Effector memory CD8-positive, alpha-beta T cell (primary cell): ENCODE measurements at places on chromosomes 3 and 15.

GRCh38 chr3:65967451-65967850 lies 71.3 kb downstream of the MAGI1 start:
- no peaks in the 10 kb centered on the region for H3K36me3 ChIP-seq
- no peak for DNase-seq
- no peaks in the 10 kb centered on the region for H3K4me1 ChIP-seq
- H3K27ac ChIP-seq: no peak overlapping the region
- H3K27me3 ChIP-seq: no peaks in the 10 kb centered on the region
- no peak overlapping the region for H3K4me3 ChIP-seq

DNA sequence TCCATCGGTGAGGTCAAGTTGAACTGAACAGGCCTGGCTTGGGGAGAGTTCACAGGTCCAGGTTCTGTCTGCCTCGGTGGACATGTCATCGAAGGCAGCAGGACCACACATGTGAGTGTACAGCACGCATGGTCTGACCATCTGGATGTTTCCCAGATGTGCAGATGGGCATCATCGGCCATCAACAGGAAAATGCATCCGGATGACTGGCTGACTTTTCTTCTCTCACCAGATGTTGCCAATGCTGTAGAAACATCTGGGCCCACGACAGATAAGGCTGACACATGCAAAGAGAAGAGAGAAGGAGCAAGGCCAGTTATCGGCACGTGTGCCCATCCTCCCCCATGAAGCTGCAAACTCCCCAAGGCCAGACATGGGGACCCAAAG lies 45.1 kb downstream of the NOX5 start:
- no peak overlapping the region for H3K27ac ChIP-seq
- peaks cover 6% of the 10 kb centered on the region for H3K4me1 ChIP-seq
- no peak overlapping the region for H3K4me3 ChIP-seq

- no peaks in the 10 kb centered on the region for H3K36me3 ChIP-seq
- no peak overlapping the region for H3K27ac ChIP-seq
- H3K4me3 ChIP-seq: no peak overlapping the region
- H3K4me1 ChIP-seq: no peaks in the 10 kb centered on the region
- no peak for DNase-seq
These were observed 327.4 kb downstream of the EPHA3 start for GRCh38 chr3:89434621-89435380.

- H3K27me3 ChIP-seq: no peaks in the 10 kb centered on the region
- peaks cover 20% of the 10 kb centered on the region for H3K4me1 ChIP-seq
- no peak overlapping the region for H3K4me3 ChIP-seq
- no peak for DNase-seq
These were observed 86.9 kb upstream of the C15orf39 start for GRCh38 chr15:75114796-75115195.

- H3K4me1 ChIP-seq: no peaks in the 10 kb centered on the region
- DNase-seq: no peak
- peaks cover 32% of the 10 kb centered on the region for H3K27me3 ChIP-seq
- H3K4me3 ChIP-seq: no peak overlapping the region
These were observed 12.6 kb upstream of the IGF2BP2 start for GRCh38 chr3:185837414-185837813.

DNA sequence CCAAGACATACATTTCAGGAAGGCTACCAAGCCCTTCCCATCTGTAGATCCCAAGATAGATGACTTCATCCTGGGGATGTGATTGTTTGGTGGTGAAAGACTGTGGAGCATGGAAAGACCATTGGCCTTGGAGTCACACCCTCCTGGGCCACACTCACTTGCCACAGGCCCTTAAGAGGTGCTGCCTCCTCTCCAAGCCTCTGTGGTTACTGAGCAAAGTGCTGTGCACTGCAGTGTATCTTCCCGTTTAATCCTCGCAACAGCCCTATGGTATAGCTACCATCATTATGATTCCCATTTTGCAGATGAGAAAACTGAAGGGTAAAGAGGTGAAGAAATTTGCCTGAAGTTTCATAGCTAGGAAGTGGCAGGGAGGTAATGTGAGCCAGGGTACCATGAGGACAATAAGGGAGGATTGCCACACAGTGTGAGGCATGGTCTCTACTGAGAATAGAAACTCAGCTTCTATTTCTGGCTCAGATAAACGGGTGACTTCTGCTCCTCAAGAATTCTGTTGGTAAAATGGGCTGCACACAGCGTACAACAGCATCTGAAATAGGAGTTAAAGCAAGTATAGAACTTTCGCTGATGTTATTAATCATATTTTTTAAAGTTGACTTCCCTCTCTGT lies 23.9 kb upstream of the RHO start:
- no peaks in the 10 kb centered on the region for H3K4me1 ChIP-seq
- H3K27me3 ChIP-seq: no peaks in the 10 kb centered on the region
- DNase-seq: no peak
- no peak overlapping the region for H3K4me3 ChIP-seq

- H3K27ac ChIP-seq: peak overlapping the region; percentile 98
- DNase-seq: no peak
- peaks cover 52% of the 10 kb centered on the region for H3K4me1 ChIP-seq
These were observed 435 bp downstream of the RAB27A start for GRCh38 chr15:55289011-55289745.

- peak overlapping the region; percentile 36 for H3K27ac ChIP-seq
- H3K4me3 ChIP-seq: no peak overlapping the region
- peaks cover 6% of the 10 kb centered on the region for H3K4me1 ChIP-seq
- H3K36me3 ChIP-seq: peaks cover 77% of the 10 kb centered on the region
These were observed 36.6 kb downstream of the MKRN2 start for GRCh38 chr3:12593473-12593872.

DNA sequence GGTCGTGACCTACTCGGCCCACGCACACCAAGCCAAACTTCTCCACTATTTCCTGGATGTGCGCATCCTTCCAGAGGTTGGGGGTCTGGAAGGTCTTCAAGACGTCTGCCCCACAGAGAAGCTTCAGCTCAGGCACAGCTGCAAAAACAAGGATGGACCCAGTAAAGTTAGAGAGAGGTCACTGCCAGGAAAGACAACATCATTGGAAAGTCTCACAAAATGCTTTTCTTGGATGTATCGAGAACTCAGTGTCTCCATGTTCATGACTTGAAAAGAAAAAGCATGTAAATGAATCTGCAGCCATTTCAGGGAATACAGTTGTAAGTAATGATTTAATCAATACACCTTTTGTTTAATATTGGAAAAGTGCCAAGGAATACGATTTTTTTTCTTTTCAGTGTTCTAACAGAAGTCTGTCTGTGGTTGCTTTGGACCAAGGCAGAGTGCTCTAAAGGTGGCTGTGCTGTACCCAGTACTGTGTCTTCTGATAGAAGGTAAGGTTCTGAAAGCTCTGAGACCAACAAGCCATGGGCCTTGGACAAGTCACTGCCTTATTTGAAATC lies 21.8 kb upstream of the RBP1 start:
- DNase-seq: no peak
- no peaks in the 10 kb centered on the region for H3K36me3 ChIP-seq
- no peaks in the 10 kb centered on the region for H3K27me3 ChIP-seq
- no peak overlapping the region for H3K27ac ChIP-seq
- no peak overlapping the region for H3K4me3 ChIP-seq

DNA sequence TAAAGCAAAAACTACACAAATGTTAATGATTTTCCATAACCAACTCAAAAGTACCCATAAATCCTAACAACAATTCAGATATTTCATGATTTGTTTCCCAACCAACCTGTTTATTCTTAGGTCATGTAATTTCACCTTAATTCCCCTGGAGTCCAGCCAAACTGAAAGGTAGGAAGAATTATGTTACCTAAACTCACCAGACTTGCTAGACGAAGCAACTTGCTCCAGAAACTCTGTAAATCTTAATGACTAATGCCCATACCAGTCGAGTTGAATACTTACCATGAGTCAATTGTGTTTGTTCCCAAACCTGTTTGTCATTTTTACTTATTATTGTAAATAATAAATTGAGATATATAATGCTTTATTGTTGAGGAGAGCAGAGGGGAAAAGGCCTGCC lies 1030.0 kb downstream of the TBL1XR1 start:
- H3K36me3 ChIP-seq: no peaks in the 10 kb centered on the region
- H3K4me1 ChIP-seq: no peaks in the 10 kb centered on the region
- H3K27ac ChIP-seq: no peak overlapping the region
- no peak for DNase-seq

GRCh38 chr15:58524247-58524646 lies 92.5 kb downstream of the LIPC start:
- peaks cover 2% of the 10 kb centered on the region for H3K36me3 ChIP-seq
- H3K27ac ChIP-seq: no peak overlapping the region
- H3K27me3 ChIP-seq: no peaks in the 10 kb centered on the region
- peaks cover 19% of the 10 kb centered on the region for H3K4me1 ChIP-seq

DNA sequence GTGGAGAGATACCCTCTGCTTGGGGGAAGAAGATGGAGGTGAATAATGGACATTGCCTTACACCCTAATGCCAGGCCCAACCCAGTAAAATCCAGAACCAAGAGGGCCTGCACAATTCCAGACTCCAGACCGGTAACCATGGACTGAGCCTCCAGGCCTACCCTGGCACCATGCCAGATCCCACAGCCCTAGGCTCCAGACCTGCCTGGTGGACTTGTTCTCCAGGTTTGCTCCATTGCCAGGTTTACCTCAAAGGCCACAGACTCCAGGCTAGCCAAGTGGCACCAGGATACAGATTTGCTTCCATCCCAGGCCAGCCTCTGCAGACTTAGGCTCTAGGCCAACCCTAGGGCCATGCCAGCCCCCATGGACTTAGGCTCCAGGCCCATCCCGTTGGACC lies 14.0 kb downstream of the PLCH1 start:
- no peak overlapping the region for H3K4me3 ChIP-seq
- no peak for DNase-seq
- H3K27ac ChIP-seq: no peak overlapping the region
- no peaks in the 10 kb centered on the region for H3K4me1 ChIP-seq

- peak overlapping the region; percentile 52 for H3K4me3 ChIP-seq
- peak; percentile 55 for DNase-seq
These were observed 79.0 kb upstream of the DCLK3 start for GRCh38 chr3:36843065-36844051.

DNA sequence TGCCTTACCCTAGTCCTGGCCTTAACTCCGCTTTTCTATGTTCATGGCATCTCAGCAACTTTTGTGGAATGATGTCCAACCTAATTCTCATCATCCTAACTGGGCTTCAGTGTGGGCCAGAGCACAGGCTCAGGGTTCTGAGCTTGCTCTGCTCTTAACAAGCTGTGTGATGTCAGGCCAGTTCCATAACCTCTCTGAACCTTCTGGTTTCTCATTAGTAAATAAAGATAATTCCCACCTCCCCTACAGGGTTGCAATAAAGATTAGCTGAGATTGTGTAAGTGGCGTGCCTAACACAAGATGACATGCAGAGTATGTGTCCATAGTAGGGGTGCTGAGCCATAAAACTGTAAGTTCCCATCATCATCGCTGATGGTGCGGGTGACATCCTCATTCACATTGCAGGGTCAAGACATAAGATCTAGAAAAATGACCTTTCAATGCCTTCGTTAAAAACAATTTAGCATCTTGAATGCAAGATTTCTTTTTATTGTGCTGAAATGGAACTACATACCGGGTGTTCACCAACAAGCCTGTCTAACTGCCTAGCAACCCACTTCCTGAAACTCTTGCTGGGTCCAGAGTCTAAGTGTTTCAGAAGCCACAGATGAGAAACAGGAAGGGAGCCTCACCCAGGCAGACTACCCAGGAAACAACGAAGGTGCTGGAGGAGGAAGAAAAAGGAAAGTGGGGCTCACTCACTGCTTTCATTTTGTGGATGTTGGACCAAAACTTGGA lies 36.2 kb downstream of the CDCP1 start:
- no peaks in the 10 kb centered on the region for H3K27me3 ChIP-seq
- peak overlapping the region; percentile 63 for H3K4me3 ChIP-seq
- H3K27ac ChIP-seq: peak overlapping the region; percentile 89

DNA sequence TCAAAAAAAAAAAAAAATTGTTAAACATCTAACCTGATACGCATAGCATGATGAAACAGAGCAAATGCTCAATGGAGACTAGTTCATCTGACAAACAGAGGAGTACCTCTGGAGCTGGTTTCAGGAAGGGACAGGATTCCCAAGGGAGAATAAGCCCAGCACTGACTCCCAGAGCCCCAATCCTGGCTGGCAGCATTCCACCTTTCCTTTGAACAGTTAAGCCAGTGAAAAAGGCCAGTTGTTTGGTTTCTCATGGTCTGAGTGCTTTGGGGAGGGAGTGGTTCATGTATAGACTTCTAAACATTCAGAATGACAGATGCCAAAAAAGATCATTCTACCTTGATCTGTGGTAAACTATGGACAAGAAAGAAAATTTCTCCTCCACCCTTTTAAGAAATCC lies 277.9 kb upstream of the RARB start:
- no peak for DNase-seq
- H3K4me1 ChIP-seq: no peaks in the 10 kb centered on the region
- no peaks in the 10 kb centered on the region for H3K27me3 ChIP-seq
- H3K4me3 ChIP-seq: no peak overlapping the region

- H3K4me1 ChIP-seq: no peaks in the 10 kb centered on the region
- H3K27ac ChIP-seq: no peak overlapping the region
- no peak for DNase-seq
- no peaks in the 10 kb centered on the region for H3K27me3 ChIP-seq
- H3K4me3 ChIP-seq: no peak overlapping the region
- H3K36me3 ChIP-seq: no peaks in the 10 kb centered on the region
These were observed 9.4 kb downstream of the PTPRG start for GRCh38 chr3:61570813-61571212.

- no peak overlapping the region for H3K4me3 ChIP-seq
- no peaks in the 10 kb centered on the region for H3K4me1 ChIP-seq
- H3K27me3 ChIP-seq: peaks cover 5% of the 10 kb centered on the region
- no peak for DNase-seq
- no peaks in the 10 kb centered on the region for H3K36me3 ChIP-seq
- H3K27ac ChIP-seq: no peak overlapping the region
These were observed 389.6 kb downstream of the NTRK3 start for GRCh38 chr15:87866961-87867360.

DNA sequence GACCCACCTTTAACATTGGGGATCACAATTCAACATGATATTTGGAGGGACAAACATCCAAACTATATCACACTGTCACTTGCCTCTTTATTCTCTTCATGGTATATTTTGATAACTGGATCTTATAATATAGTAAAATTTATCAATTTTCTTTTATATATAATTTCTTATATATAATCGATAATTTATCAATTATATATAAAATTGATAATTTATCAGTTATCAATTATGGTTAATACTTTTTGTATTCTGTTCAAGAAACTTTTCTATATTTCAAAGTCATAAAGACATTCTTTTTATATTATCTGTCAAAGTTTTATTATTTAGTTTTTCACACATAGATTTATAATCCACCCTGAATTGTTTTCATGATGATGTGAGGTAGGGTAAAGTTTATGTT lies 132.9 kb downstream of the ZNF280D start:
- H3K27ac ChIP-seq: no peak overlapping the region
- no peak overlapping the region for H3K4me3 ChIP-seq
- no peaks in the 10 kb centered on the region for H3K36me3 ChIP-seq
- peaks cover 14% of the 10 kb centered on the region for H3K27me3 ChIP-seq

- no peak for DNase-seq
- peaks cover 12% of the 10 kb centered on the region for H3K4me1 ChIP-seq
- H3K27ac ChIP-seq: peak overlapping the region; percentile 97
- H3K4me3 ChIP-seq: peak overlapping the region; percentile 85
- peaks cover 20% of the 10 kb centered on the region for H3K36me3 ChIP-seq
These were observed 91.5 kb upstream of the CHD2 start for GRCh38 chr15:92808598-92809063.
